ENCODE measurements at places on chromosomes 4 and X.

GRCh38 chr4:27934871-27935270, 1074.2 kb downstream of the STIM2 start:
- no peak for DNase-seq

GRCh38 chr4:33052241-33052640, 2332.1 kb downstream of the PCDH7 start:
- peak; percentile 25 for DNase-seq

DNA sequence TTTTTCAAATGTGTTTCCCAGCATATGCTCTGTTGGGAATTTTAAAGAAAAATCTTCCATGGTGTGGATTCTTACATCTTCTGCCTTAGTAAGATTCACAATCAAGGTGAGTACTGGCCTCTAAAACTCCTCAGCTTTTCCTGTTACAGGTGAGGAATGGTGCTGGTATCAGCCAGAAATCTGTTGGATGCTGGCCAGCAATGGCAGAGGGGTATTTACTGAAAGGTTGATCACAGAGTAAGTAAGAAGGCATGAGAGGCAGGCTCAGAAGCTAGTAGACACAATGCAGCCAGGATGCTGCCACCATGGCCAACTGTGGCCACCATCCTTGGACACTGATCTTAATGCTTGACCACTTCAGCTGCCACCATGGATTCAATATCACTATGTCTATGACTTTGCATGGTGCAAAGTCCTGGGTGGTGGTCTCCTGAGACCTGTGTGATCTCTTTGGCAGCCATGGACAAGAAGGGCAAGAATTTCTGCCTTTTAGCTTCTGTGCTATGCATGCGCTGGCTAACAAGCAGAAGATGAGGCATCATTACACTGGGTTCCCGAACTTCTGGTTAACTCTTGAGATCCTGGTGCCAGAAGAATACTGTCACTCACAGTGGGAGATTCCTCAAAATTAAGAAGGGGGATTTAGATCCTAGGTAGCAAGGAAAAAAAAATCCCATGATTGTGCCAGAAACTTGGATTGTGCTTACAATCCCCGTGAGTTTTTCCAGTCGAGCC, 60.2 kb downstream of the CHRNA9 start:
- DNase-seq: no peak

GRCh38 chr4:53705151-53705764, 114.0 kb upstream of the LNX1 start:
- no peak for DNase-seq

GRCh38 chr4:17468619-17469221, 43.2 kb downstream of the QDPR start:
- peak; percentile 42 for DNase-seq

- no peak for DNase-seq
Observed at GRCh38 chrX:131279197-131279596, 9.9 kb downstream of the IGSF1 start.

DNA sequence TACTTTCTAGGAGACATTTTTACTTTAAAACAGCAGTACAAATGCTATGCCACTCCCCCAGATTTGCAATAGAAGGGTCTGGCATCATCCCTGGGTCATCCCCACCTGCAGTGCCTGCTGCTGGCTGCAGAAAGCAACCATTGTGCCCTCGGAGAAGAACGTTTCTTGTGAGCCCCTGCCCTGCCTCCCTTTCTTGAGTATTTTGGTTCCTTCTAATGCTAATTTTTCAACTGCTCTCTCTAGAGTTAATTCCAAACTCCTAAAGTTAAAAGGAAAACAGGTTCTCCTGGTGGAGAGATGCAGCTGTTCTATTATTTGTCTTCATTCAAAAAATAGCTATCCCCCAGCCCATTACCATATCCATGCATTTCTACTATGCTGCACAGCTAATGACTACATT, 107.1 kb downstream of the IDS start:
- DNase-seq: no peak

- DNase-seq: no peak
Observed at GRCh38 chr4:39716356-39716755, 18.4 kb downstream of the UBE2K start.

GRCh38 chrX:143121477-143121876, 95.7 kb downstream of the SPANXN4 start:
- no peak for DNase-seq

DNA sequence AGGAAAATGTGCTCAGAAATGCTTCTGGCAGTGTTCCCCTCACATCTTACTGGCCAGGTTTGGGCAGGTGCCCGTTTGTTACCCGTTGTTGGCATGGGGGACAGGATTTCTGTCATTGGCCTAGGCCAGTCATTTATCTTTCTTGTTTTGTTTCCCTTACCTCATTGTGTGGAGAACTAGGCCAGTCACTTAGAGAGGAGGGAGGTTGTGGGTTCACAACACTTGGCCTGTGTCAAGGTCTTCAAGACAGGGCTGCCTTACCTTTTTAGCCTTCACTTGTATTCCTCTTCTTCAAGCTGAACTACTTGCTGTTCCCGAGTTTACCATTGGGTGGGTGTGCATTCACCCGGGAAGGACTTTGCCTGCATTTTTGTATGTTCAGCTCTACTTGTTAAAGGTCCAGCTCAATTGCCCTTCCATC, 17.7 kb downstream of the SNX25 start:
- DNase-seq: no peak

DNA sequence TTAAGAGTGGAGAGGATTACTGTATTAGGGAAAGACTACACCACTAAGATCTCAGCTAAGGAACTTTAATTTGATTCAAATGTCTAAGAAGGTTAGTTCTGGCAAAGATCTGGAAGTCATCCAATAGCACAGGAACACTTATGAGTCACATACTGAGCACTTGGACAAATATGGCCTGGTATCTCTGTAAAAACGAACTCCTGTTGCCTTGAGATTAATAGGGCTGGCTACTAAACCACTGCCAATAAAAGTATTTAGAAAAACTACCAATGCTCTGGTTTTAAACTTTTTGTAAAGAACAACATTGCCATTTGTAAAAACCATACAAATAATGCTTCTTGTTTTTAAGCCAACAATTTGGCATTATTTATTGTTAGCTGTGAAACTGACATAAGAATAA, 70.5 kb downstream of the SEC24D start:
- peak; percentile 99 for DNase-seq

- DNase-seq: peak; percentile 13
Observed at GRCh38 chr4:155666344-155667221, at the start of gene GUCY1A1. Gene GUCY1A1 (plus strand): TSS chr4:155666848. CDS start chr4:155696868, 30,020 bp downstream.

GRCh38 chr4:153394945-153395344, 50.5 kb downstream of the MND1 start:
- no peak for DNase-seq

DNA sequence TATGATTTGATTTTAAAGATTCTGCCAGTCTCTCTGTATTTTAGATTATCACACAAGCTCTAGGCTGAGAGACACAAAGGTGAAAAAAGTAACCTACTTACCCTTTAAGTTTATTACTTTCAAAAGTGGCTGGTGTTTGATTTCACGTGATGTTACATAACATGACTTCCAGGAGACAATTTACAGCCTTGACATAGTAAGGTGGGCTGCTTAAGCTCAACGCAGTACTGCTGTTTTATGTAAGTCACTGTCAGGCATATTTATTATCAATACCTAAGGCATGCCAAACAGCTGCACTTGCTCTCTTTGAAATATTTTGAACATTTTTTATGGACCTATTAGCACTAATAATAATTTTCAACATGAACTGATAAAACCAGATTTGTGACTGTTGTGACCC, 451.5 kb upstream of the FAM241A start:
- no peak for DNase-seq

DNA sequence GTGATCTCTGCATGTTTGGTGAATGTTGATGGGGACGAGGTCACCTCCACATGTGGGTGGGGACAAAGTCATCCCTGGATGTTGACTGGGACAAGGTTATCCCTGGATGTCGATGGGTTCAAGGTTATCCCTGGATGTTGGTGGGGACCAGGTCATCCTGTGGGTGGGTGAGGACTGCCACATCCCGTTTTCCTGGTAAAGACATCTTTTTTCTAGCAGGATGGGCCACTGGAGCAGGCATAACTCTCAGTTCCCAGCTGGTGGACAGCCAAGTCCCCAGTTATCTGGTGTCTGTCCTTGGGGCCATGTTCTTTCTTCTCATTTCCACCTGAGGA, 28.3 kb upstream of the PLCXD1 start:
- DNase-seq: no peak

DNA sequence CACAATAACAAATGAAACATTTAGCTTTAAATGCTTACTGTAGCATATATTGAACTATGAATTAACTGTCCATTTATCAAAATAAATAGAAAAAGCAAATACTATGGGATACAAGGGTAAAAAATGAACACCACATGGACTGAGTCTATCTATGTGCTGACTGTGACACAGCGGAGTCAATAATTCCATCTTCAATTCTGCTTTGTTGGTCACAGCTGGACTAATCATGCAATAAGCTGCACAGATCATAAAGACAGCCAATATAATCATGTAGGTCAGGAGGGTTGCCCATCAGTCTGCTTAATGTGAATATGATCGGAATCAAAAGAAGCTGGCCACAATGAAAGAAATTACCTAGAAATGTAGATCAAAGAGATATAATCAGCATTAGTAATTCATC, 95.7 kb upstream of the FAM47A start:
- DNase-seq: no peak

DNA sequence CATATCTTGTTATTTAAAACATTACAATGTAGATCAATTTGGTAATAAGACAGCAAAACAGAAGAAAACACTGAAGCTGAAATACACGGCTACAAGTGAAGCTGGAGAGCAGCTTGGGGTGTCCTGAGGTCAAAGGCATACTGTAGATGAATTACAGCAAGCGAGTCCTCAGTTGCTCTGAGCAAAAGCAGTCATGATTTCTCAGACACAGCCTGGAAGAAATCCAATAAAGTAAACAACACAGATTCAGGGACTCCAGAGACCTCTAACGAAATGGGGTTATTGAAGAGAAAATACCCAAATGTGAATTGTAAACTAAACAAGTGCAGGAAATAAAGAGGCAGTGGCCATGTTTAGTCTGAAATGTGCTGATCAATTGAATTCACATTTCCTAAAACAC, 324.4 kb downstream of the CAMK2D start:
- DNase-seq: no peak

DNA sequence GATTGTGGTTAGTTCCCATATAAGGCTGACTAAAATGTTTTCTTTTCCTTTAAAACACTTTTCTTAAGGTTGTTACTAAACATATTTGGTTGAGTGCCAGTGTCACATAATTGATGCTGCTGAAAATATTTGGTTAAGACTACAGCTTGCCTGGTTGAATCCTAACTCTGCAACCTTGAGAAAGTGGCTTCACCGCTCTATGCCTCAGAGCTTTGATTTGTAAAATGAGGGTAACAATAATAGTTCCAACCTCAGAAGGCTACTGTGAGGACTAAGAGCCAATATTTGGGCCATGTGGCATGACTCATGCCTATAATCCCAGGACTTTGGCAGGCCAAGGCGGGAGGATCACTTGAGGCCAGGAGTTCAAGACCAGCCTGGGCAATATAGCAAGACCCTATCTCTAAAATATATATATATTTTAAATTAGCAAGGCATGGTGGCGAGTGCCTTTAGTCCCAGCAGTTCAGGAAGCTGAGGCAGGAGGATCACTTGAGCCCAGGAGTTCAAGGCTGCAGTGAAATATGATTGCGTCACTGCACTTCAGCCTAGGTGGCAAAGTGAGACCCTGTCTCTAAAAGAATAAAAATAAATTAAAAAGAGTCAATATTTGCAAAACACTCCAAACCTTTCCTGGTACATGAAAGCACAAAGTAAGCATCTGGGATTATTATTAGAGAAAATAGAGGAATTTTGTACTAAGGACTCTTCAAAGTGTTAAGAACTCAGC, 7.1 kb upstream of the NEIL3 start:
- DNase-seq: peak; percentile 57

- no peak for DNase-seq
Observed at GRCh38 chr4:104492183-104492771, 2.4 kb downstream of the CXXC4 start.

DNA sequence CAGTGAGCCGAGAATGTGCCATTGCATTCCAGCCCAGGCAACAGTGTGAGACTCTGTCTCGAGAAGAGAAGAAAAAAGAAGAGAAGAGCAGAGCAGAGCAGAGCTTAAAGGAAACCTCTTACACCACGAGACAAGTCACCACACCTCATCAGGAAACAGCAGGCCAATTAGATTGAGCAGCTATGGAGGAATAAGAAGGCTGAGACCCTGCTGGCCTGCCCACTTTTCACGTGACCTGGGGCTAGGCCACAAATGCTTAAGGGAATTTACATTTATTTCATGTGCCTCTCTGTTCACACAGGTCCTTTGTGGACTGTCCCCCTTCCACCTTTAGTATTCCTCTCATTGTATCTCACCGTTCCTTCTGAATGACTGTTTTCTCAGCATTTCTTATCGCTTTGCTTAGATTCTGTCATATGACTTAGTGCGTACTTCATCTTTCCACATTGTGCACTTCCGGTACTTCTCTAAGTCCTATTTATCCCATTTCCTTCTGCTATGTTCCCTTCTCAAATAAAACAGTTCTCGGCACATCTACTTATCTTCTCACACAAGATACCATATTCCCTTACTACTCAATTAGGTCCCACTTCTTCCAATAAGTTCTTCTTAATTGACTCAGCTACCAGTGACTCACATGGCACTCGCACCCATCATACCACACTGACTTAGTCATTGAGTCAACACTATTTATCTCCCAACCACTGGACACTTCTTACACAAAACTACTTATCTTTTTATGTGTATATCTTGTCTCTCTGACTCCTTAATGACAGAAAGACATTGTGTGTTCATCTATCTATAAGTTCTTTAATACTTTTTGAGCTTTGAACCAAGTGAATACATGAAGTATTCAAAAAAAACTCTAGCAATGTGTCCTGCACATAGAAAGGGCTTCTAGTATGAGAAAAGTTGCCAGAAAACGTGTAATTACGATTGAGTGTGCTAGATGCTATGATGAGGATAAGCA, 11.0 kb downstream of the CUL4B start:
- peak; percentile 94 for DNase-seq

DNA sequence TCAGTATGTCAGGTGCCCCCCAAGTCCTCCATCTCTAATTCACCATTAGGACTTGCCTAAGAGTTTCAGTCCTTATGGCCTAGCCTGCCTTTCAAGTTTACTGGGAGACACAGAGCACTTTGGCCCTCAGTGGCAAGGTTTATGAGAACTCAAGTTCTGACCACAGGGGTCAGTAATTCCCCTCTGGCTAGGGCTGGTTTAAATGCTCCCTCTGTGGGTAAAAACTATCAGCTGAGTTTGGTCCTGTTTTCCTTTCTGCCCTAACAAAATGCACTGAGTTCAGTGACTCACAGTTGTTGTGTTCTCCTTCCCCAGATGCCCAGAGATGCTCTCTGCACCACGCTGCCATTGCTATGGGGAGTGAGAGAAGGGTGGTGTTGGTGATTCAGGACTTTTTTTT, 163.2 kb downstream of the RELL1 start:
- DNase-seq: no peak

DNA sequence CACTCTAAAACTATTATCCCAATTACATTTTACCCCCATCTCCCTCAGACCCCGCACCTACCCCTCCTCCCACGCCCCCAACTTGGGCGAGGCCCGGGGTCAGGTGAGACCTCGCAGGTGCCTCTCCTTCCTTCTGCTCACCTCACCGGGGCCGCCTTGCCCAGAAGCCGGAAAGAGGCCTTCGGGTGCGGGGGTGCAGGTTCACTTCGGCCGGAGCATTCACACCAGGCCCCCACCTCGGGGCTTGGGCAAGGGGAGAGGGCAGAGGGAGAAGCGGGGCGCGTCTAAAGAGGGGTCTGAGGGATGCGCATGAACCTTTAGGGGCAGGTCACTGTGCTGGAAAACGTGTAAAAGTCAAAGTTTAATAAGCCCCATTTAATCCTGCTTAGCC, 427 bp downstream of the ZNF182 start:
- no peak for DNase-seq
